GM23338 (cell line): ENCODE measurements at places on chromosomes 7 and 10. TPM values are rescaled to one million over a fixed set of nuclear protein-coding genes. Genes with fewer than 3 reads are reported as not detected.

GRCh38 chr7:80905334-80905733, 13.5 kb downstream of the SEMA3C start:
- no peak for DNase-seq

NKX1-2 gene
- 37.0 and 39.4 TPM in 2 replicates for total RNA-seq

PARP12 gene
- total RNA-seq = 7.8 and 10.3 TPM in 2 replicates

CWF19L1 gene
- 32.3 and 34.4 TPM in 2 replicates for total RNA-seq

DNA sequence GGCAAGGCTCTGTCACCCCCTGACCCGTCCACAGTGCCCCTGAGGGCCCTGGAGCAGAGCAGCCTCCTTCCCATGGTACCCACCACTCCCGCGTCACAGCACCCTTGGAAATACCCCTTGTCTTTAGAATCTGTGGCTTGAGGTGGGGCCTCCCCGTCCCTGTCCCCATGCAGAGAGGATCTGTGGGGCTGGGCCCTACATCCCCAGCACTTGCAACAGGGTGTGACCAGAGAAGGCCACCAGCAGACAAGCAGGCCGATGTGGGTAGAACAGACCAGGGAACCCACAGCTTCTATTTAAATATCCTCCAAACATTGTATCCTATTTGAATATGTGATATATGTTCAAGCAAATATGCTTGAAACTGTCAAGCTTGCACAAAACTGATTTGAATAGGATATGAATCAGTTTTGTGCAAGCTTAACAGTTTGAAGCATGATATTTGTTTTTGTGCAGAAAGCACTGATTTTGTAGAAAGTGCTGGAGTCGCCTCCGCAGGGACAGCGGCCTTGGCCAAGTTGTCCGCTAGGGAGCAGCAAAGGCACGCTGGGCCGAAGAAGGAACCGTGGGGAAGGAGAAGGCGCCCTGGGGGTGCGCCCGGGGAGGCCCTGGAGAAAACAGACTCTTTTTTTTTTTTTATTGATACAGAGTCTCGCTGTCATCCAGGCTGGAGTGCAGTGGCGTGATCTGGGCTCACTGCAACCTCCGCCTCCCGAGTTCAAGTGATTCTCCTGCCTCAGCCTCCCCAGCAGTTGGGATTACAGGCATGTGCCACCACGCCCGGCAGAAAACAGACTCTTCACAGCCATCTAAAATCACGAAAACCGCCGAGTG, 2.2 kb downstream of the CFAP46 start:
- DNase-seq = peak; percentile 74

DKK1 gene
- total RNA-seq = not detected in 2 replicates

GRCh38 chr10:60387531-60387930, 2.1 kb downstream of the ANK3 start:
- DNase-seq = no peak

DNA sequence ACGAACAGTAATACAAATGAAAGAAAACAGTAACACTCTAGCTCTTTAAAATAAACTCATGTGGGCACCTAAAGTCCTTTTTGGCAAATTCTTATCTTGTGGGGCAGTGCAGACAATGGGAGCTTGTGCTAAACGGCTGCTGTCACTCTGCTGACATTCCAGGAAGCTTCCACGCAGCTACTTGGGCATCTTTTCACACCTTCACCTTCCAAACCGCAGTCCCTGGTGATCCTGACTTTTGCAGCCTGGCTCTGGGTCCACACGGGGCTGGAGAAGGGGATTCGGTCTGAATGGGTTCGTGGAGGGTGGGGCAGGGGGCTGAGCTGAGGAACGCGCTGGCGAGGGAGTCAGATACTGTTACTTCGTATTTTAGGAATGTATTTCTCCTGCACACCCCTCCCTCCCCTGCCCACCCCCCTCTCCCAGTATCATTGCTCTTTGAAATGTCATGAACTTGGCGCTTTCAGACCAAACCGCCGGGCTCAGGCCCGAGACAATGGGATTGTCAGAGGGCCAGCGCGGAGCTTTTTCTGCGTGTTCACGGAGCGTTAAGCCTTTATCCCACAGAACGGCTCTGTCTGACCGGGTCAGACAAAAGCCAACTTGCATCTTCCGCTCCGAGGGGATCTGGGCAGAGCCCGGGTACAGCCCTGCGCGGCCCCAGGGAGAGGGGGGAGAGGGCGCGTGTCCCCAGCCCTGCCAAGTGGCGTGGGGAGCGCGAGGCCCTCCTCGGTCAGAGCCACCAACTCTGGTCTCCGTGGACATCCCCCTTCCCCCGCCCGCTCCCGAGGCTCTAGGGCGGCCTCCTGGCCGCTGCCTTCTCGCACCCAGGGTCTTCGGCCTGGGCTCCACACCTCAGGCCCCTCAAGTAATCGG, 76.7 kb upstream of the EN2 start:
- no peak for DNase-seq

DNA sequence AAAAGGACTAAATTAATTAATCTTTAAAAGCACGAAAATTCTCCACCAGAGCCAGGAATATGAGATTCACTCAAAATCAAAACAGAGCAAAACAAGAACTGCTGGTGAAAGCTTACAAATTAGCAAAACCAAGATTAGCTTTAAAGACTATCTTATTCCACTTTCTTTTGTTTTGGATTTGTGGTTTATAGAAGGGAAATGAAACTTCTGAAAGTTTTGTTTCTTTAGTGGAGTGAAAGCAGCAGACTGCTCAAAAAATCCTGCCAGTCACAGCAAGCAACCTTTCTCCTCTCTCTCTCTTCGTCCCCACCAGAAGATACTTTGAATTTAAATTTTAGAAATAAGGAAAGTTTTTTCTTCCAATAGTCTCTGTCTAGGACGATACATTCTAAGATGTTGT, 7.8 kb downstream of the ACTA2 start:
- DNase-seq = no peak

DNA sequence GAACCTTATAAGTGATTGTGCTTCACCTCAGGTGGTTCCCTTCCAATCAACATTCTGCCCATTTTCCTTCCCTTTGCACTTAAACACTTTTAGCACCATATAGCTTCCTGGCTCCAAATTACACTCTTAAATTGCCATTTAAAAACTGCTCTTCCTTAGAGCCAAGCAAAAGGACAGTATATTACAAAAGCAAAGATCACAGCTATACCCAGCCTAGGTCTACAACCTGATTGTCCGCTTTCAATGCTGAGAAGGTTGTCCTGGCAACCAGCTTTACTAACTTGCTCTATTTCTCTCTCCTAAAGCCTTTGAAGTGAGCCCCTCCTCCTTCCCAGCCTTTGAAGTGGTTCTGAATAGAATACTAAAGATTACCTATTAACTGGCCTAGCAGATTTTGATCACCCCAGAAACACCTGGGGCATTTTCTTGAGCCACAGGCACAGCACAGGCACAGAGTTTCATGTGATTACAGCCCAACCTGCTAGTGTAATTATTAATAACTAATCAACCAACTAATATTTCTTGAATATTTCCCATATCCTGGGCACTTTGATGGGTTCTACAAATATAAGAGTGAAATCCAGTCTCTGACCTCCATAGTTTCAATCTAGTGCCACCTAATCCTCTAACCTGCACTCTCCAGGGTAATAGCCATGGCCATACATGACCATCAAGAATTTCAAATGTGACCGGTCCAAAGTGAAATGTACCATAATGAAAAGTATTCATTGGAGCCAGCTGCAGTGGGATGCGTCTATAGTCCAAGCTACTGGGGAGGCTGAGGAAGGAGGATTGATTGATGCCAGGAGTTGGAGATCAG, 63.6 kb upstream of the TRIM24 start:
- peak; percentile 67 for DNase-seq

DNA sequence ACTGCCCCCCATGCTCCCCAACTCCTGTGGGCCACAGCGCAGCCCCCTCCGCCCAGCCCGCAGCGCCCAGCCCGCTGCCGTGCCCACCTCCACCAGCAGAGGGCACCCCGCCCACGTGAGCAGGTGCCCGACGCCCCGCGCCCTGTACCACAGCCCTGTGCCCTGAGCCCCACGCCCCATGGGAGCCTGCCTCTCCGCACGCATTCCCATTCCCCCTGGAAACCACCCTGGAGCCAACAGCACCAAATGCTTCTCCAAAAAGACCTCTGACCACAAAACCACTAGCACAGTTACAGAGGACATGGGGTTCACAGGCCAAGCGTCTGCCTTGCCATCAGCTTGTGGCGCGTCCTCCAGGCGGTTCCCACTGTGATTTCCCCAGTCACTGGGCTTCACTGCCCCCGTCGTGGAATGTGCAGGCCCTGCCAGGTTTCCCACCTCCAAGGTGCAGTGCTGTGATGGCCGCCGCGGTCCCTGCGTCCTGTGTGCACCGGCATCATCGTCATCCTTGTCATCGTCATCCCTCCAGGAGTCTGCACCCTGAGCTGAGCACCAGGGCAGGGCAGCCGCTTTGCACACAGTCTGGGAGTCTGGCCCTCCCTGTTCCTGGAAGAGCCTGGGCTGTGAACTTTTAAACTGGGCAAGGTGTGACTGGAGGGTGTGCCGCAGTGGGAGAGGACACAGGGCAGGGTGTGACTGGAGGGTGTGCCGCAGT, 61.7 kb downstream of the PWWP2B start:
- DNase-seq = peak; percentile 78

- DNase-seq = no peak
Observed at GRCh38 chr7:55026867-55027490, 8.2 kb downstream of the EGFR start.

GRCh38 chr7:1548438-1548831, 7.6 kb downstream of the TMEM184A start:
- DNase-seq = no peak

DNA sequence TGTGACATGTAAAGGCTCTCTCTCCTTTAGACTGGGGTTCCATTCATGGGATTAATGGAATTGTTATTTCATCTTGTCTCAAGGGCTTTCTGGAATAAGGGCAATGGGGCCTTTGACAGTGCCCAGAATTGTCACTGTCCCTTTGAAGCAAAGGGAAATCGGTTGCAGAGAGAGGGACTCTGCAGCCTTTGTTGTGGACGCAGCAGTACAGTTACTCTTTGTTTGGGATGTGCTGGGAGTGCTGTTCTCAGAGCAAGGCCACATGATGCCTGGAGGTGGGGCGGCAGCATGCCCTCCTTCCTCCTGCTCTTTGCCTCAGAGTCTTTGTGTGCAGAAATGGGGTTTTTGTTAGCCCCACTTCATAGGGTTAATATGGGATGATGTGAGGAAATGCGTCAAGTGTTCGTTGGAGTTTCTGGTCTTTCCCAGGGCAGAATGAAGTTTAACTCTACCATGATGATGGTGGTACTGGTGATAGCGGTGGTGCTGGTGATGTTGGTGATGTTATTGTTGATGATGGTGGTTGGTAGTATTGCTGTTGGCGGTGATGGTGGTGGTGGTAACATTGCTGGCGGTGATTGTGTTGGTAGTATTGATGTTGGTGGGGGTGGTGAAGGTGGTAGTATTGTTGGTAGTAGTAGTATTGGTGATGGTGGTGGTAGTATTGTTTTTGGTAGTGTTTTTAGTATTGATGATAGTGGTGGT, 45.3 kb downstream of the DOCK1 start:
- no peak for DNase-seq

GRCh38 chr7:128384726-128385125, 23.2 kb upstream of the PRRT4 start:
- no peak for DNase-seq

DNA sequence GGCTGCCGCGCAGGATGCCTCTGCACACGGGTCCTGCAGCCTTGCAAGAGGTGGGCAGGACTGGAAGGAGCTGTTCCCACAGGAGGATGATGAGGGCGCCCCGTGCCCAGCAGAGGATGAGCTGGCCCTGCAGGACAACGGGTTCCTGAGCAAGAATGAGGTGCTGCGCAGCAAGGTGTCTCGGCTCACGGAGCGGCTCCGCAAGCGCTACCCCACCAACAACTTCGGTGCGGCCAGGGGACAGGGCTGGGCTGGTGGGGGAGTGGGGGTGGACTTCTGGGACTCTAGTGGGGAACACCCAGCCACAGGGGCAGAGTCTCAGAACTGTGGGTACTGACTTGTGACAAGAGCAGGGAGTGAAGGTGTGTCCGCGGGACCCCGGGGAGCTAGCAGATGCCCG, 16.0 kb downstream of the ZFYVE27 start:
- DNase-seq = no peak

DNA sequence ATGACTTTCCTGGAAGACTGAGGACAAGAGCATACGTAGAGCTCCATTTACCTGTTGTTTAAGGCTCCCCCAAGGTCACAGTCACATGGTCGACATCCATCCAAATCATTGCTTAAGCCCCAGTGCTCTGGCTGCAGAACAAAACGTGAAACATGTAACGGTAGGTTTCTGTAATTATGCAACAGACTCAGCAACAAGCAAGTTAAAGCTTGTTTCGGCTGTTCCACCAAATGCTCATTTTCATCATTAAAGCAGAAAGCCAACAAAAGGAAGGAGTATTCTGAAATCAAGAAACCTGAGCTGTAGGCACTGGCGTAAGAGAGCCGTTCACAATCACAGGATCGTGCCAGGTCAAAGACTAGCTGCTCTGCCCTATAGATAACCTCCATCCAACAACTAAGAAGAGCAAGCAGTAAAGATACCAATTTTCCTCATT, 30.0 kb downstream of the LAMB1 start:
- DNase-seq = no peak

MKI67 gene
- total RNA-seq = 51.3 and 58.0 TPM in 2 replicates

SH2B2 gene
- total RNA-seq = 21.9 and 30.3 TPM in 2 replicates

- DNase-seq = no peak
Observed at GRCh38 chr10:103543617-103544525, 50.4 kb downstream of the NEURL1 start.

ITPRID1 gene
- total RNA-seq = 0.27 and 0.45 TPM in 2 replicates

- DNase-seq = no peak
Observed at GRCh38 chr7:773622-773915, 46.5 kb upstream of the PRKAR1B start.

DNA sequence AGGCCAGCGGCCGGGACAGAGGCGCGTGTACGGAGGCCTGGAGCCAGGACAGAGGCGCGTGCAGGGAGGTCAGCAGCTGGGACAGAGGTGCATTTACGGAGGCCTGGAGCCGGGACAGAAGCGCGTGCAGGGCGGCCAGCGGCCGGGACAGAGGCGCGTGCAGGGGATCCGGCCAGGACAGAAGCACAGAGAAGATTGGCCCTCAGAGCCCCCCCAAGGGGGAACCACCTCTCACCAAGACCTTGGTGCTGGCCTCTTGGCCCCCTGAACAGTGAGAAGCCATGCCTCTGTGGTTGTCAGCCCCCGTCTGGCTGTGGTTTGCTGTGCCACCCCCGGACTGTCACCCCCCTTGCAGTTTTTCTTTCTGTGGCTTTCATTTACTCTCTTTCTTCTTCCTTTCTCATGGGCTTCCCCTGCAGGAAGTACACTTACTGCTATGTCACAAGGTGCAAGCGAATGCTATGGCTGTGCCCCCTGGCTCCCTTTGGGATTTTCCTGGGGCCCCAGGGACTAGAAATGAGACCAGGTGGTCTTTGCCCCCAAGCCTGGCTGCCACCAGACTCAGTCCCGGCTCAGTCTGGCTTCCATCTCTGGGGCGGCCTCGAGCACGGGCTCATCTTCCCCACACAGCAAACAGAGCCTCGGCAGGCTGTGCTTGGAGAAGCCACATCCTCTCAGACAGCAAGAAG, 41.1 kb downstream of the INSIG1 start:
- no peak for DNase-seq
